Fibroblast of lung (primary cell): ENCODE measurements at places on chromosomes 6 and 20.

DNA sequence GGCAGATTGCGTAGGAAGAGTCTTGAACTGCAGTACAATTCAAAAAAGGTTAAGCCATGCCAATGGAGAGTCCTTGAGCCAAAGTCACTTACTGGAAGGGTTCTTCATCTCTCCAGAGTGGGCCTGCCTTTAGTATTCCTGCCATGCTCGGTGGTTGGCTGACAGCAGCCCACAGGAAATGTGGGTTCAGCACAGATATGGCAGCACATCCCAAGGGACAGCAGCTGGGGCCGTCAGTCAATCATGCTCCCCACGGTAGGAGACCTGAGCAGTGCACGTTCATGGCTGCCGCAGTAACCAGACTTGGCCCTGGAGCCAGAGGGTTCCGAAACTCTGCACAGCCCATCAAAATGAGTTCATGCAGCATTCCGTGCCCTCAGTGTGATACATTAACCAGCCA, 63.6 kb upstream of the SIRPA start:
- no peak for DNase-seq

DNA sequence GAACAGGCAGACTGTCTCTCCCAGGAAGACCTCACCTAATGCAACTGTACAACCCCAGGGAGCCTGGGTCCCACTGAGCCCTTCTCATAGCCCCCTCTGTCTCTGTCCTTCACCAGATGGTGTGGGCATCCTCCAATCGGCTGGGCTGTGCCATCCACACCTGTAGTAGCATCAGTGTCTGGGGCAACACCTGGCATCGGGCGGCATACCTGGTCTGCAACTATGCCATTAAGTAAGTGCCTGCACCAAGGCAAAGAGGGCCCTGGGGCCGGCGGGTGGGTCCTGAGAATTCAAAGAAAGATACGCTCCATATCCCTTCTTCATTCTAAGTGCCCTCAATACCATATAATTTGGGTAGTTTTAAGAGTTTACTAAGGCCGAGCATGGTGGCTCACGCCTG, 8.3 kb downstream of the R3HDML start:
- DNase-seq, result no peak

DNA sequence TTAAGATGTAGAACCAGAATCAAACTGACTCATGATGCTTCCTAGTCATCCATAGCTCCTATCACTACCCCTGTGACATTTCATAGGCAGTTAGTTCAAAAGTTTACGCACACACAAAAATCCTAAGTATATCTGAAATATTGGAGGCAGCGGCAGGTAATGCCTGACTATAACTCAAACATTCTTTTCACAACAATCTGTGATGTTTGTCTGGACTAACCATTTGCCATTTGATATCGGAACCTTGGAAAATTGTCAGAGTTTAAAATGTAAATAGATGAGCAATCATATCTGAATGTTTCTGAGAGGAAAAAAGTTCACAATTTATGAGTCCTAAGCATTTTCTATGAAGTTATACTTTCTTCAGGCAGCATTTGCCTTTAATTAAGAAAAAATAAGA, 1078.2 kb downstream of the EPHA7 start:
- DNase-seq, result peak; percentile 17

DNA sequence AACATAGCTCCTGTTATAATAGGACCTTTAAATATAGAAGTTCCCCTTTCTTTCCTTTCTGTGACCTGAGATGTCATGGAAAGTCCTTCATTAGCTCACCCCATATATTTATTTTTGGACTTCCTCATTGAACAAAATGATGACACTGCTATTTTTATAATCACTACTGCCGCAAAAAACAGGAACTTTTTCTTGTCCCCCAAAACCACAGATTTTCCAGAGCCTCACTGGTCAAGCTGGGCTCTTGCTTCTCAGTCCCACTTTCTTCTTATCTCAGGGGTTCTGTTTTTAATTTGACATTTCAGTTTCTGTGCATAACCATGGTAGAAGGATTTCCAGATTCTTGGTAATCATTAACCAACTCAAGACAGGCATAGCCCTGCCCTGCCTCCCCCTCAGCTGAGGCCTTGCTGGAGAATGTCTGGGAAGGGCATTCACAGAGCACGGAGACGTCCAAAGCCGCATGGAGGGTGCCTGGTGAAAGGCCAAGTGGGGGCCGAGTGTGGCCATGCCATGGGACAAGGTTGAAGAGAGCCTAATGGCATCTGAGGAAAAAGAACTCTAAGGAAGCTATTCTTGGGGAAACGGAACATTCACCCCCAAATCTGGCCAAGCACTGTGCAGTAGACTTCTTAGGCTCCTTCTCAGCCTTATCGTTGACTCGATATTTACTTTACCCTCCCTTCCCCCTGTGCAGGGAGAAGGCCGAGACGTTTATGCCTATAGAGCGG, 73.7 kb downstream of the EDN1 start:
- no peak for DNase-seq

DNA sequence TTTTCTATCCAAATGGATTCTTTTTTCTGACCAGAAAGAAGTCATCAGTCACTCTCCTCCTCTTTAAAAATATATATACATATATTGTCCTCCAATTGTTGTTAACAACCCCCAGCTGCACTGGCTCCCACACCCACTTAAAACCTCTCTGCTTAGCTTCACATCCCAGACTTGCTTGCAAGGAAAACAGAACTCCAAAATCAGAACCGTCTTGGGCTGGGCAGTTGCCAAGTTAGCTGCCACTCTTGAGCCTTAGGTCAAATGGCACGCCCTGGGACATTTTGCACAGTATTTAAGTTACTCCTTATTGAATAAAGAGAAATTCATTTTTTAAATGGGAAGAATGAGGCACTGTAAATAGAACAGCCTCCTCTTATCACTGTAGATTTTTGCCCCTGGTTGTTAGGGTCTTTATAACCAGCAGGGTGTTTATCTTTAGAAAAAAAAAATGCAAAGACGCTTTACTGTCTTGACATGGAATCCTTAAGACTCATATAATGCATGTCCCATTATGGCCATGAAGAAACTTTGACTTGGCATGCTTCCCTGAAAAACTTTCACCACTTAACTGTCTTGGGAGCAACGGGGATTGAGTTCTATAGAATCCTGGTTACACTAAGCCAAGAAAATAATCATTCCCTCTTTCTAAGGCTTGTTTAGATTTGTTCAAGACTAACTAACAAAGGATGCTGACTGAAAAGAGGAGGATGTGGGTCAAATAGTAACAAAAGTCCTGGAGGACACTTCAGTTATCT, 204.5 kb downstream of the ISM1 start:
- DNase-seq, result no peak

- DNase-seq, result peak; percentile 47
Measured at GRCh38 chr6:122838060-122838780, 49.2 kb downstream of the SMPDL3A start.

GRCh38 chr6:89117211-89118108, at the start of gene SRSF12:
SRSF12 (minus strand) TSS chr6:89118071; CDS start chr6:89117887, 184 bp downstream.
- peak; percentile 45 for DNase-seq

DNA sequence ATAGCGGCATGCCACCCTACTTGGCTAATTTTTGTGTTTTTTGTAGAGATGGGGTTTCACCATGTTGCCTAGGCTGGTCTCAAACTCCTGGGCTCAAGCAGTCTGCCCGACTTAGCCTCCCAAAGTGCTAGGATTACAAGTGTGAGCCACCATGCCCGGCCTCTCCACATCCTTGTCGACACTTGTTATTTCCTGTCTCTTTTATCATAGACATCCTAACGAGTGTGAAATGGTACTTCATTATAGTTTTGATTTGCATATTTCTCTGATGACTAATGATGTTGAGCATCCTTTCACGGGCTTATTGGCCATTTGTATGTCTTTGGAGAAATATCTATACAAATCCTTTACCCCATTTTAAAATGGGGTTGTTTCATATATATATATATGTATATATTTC, 39.0 kb upstream of the ASXL1 start:
- no peak for DNase-seq
